ENCODE measurements at places on chromosomes 6 and 20. TPM values are rescaled to one million over a fixed set of nuclear protein-coding genes. Genes with fewer than 3 reads are reported as not detected.

LY6G6D gene
- total RNA-seq: not detected

DNA sequence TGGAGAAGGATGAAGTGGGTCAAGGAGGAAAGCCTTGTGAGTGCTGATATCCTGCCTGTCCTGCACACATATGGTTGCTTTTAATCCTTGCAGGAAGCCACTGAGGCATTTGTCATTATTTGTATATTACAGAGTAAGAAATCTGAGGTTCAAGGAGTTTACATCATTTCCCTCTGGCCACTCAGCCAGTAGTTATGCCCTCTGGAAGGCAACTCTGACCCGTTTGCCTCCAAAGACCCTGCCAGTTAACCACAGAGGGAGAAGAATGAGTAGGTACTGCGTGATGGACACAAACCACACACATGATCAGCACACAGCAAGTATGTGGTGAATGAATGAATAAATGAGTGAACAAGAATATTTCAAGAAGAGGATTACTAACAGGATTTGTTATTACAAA is 7.9 kb upstream of the FAM210B start:
- no peak for DNase-seq

DNPH1 gene
- 42.5 TPM for total RNA-seq

- no peak for DNase-seq
Observed at GRCh38 chr6:21987501-21987957, 309.3 kb downstream of the PRL start.

HMGCLL1 gene
- total RNA-seq: not detected

- DNase-seq: no peak
Observed at GRCh38 chr6:160812097-160812496, 110.1 kb downstream of the PLG start.

- DNase-seq: no peak
Observed at GRCh38 chr6:10831609-10832008, 6.7 kb downstream of the MAK start.

All from activated CD4-positive, alpha-beta memory T cell treated with anti-CD3 and anti-CD28 coated beads, Interleukin-2, amount 10 ng/mL, durations not matched to agents 7 days and 5 days (primary cell).